Parietal lobe (tissue), 2 donors: ENCODE measurements at places on chromosomes 13 and 19. TPM values are rescaled to one million over a fixed set of nuclear protein-coding genes. Genes with fewer than 3 reads are reported as not detected.

Gene ZNF587
- 51.0 TPM for total RNA-seq

Gene OR4F17
- total RNA-seq: not detected

Gene S1PR2
- total RNA-seq: 3.1 TPM

Gene KIR3DL1
- not detected for total RNA-seq

Gene AP1M2
- not detected for total RNA-seq

Gene IRGC
- total RNA-seq: not detected

Gene C19orf67
- total RNA-seq: not detected

Gene CFD
- total RNA-seq: 0.31 TPM

Gene MTUS2
- 6.9 TPM for total RNA-seq

Gene ZNF235
- total RNA-seq: 32.9 TPM

Gene RNF113B
- total RNA-seq: not detected

Gene RAX2
- not detected for total RNA-seq
